ENCODE measurements at places on chromosomes 13 and 19.

- peaks cover 6% of the 10 kb centered on the region for H3K36me3 ChIP-seq
- DNase-seq = no peak
- H3K4me3 ChIP-seq = no peak overlapping the region
- peaks cover 19% of the 10 kb centered on the region for H3K4me1 ChIP-seq
- no peak overlapping the region for H3K27ac ChIP-seq
These were observed 12.7 kb downstream of the SGTA start for GRCh38 chr19:2770055-2771013.

GRCh38 chr19:18699403-18700054 lies 16.0 kb downstream of the CRTC1 start:
- H3K4me1 ChIP-seq = peaks cover 25% of the 10 kb centered on the region
- DNase-seq = no peak
- no peaks in the 10 kb centered on the region for H3K36me3 ChIP-seq

DNA sequence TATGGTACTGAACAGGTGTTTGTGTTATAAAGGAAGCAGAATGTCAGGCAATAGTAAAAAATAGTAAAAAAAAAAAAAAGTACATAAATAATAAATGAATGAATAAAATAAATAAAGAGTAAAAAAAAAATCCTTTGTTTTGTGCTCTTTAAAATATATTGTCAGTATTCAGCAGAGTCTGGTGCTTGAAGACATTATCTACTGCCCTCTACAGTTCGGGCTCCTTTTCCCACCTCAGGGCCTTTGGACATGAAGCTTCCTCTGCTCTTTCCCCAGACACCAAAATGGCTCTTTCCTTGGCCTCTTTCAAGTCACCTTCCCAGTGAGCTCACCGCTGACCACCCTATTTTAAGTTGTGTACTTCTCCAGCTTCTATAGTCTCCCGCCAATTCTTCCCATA lies 137.5 kb downstream of the TNFRSF19 start:
- no peaks in the 10 kb centered on the region for H3K36me3 ChIP-seq
- DNase-seq = no peak
- no peak overlapping the region for H3K4me3 ChIP-seq
- no peaks in the 10 kb centered on the region for H3K4me1 ChIP-seq
- no peak overlapping the region for H3K27ac ChIP-seq

DNA sequence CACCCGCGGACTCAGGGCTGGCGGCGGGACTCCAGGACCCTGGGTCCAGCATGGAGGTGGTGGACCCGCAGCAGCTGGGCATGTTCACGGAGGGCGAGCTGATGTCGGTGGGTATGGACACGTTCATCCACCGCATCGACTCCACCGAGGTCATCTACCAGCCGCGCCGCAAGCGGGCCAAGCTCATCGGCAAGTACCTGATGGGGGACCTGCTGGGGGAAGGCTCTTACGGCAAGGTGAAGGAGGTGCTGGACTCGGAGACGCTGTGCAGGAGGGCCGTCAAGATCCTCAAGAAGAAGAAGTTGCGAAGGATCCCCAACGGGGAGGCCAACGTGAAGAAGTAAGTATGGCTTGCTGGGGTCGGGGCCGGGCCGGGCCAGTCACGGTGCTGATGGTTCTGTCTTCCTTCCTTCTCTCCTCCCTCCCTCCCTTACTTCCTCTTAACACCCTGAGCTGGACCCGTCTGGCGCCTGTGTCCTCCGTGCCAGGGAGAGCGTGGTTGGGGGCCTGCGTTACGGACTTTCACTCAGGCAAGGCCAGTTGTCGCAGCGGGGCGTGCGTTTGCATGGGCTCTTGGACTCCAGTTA lies 1.4 kb downstream of the STK11 start:
- peak overlapping the region; percentile 93 for H3K27ac ChIP-seq
- peaks cover 28% of the 10 kb centered on the region for H3K36me3 ChIP-seq
- peak; percentile 57 for DNase-seq
- peak overlapping the region; percentile 97 for H3K4me3 ChIP-seq
- no peaks in the 10 kb centered on the region for H3K27me3 ChIP-seq

DNA sequence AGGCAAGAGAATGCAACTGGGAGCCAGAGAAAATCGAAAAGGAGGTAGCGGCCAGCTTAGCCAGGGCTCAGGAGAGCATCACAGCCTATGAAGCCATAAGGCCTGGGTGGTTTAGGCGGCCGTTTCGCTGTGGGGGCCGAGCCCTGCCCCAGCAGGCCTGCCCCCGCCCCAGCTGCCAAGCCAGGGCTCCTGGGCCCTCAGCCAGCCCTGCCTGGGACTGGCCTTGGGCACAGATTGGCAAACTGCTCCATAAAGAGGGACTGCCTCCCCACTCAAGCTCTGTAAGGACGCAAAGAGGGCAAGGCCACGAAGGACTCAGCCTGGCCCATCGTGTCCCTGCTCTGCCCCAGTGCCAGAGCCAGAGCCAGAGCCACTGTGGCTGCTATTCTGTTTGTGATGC lies 10.2 kb downstream of the ZNF653 start:
- no peaks in the 10 kb centered on the region for H3K27me3 ChIP-seq
- H3K4me3 ChIP-seq = no peak overlapping the region
- H3K36me3 ChIP-seq = peaks cover 12% of the 10 kb centered on the region
- no peak overlapping the region for H3K27ac ChIP-seq
- H3K4me1 ChIP-seq = peaks cover 4% of the 10 kb centered on the region

GRCh38 chr19:58575183-58576041 lies 2.3 kb upstream of the MZF1 start:
- H3K4me3 ChIP-seq = peak overlapping the region; percentile 86
- H3K4me1 ChIP-seq = peaks cover 40% of the 10 kb centered on the region
- peaks cover 13% of the 10 kb centered on the region for H3K36me3 ChIP-seq
- peak overlapping the region; percentile 90 for H3K27ac ChIP-seq
- no peaks in the 10 kb centered on the region for H3K27me3 ChIP-seq

GRCh38 chr13:50672025-50672424 lies 171.5 kb downstream of the DLEU7 start:
- H3K4me3 ChIP-seq = no peak overlapping the region
- DNase-seq = no peak
- peaks cover 5% of the 10 kb centered on the region for H3K4me1 ChIP-seq
- no peaks in the 10 kb centered on the region for H3K36me3 ChIP-seq
- H3K27ac ChIP-seq = no peak overlapping the region
- H3K27me3 ChIP-seq = peaks cover 2% of the 10 kb centered on the region

- H3K4me3 ChIP-seq = no peak overlapping the region
- H3K4me1 ChIP-seq = no peaks in the 10 kb centered on the region
- no peak overlapping the region for H3K27ac ChIP-seq
- H3K36me3 ChIP-seq = peaks cover 4% of the 10 kb centered on the region
- H3K27me3 ChIP-seq = no peaks in the 10 kb centered on the region
- no peak for DNase-seq
These were observed 11.2 kb downstream of the FEM1A start for GRCh38 chr19:4802711-4803110.

DNA sequence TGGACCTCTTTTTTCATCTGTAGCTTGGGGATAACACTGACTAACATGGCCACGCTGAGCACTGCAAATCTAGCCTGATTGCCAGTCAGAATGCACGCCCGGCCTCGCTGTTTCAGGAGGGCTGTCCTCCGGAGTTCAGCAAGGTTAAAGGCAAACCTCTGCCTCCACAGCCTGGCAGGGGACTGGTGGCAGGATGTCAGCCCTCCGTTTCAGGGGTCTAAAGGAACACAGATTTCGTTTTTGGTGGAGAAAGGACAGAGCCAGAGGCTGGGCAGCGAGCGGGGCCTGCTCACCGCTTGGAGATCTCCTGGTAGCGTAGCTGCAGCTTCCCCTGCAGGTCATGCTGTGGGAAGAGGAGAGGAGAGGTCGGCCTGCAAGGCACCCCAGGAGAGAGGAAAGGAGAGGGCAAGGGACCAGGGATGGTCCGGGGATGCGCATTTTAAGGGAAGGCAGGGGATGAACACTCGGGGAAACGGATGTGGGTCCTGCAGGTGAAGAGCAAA lies 560 bp downstream of the NDUFA7 start:
- no peaks in the 10 kb centered on the region for H3K27me3 ChIP-seq
- peak; percentile 50 for DNase-seq
- H3K4me1 ChIP-seq = peaks cover 47% of the 10 kb centered on the region
- H3K4me3 ChIP-seq = peak overlapping the region; percentile 100
- peaks cover 41% of the 10 kb centered on the region for H3K36me3 ChIP-seq

GRCh38 chr13:76035711-76036110 lies 399.6 kb downstream of the LMO7 start:
- H3K4me1 ChIP-seq = no peaks in the 10 kb centered on the region
- no peaks in the 10 kb centered on the region for H3K27me3 ChIP-seq
- no peak for DNase-seq
- H3K36me3 ChIP-seq = no peaks in the 10 kb centered on the region
- no peak overlapping the region for H3K4me3 ChIP-seq
- no peak overlapping the region for H3K27ac ChIP-seq

- peak; percentile 97 for DNase-seq
- peaks cover 15% of the 10 kb centered on the region for H3K36me3 ChIP-seq
- H3K27me3 ChIP-seq = no peaks in the 10 kb centered on the region
- peaks cover 46% of the 10 kb centered on the region for H3K4me1 ChIP-seq
- H3K27ac ChIP-seq = peak within 1 kb of the TSS; percentile 97
- H3K4me3 ChIP-seq = peak within 1 kb of the TSS; percentile 92
These were observed at the start of gene JUNB for GRCh38 chr19:12791345-12792050. Gene JUNB, plus strand, starts transcription at chr19:12791486. Its CDS starts 286 bp downstream, at chr19:12791772.

GRCh38 chr13:70795484-70795883 lies 687.2 kb upstream of the KLHL1 start:
- no peaks in the 10 kb centered on the region for H3K27me3 ChIP-seq
- H3K36me3 ChIP-seq = no peaks in the 10 kb centered on the region
- H3K27ac ChIP-seq = no peak overlapping the region

GRCh38 chr13:20043207-20043925 lies 84.8 kb downstream of the ZMYM2 start:
- H3K4me3 ChIP-seq = no peak overlapping the region
- no peaks in the 10 kb centered on the region for H3K27me3 ChIP-seq
- peaks cover 7% of the 10 kb centered on the region for H3K4me1 ChIP-seq
- H3K27ac ChIP-seq = no peak overlapping the region

DNA sequence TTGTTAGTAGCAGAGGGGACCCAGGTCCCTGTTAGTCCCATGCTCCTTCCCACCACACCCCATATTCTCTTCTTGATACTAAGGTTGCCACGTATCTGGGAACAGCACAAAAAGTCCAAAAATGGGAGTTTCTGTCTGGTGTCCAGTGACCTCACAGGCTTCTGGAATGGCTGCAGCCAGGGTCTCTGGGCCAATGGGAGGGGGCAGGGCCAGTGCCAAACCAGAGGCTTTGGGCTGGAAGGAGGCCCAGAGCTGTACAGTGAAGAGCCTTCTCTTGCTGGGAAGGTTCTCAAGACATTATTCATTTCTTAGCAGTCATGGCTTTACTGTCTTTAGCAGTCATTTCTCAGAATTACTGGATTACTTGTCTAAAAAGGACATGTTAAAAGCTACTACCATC lies 119.2 kb downstream of the FRY start:
- no peaks in the 10 kb centered on the region for H3K4me1 ChIP-seq
- H3K27me3 ChIP-seq = peaks cover 2% of the 10 kb centered on the region
- no peak overlapping the region for H3K4me3 ChIP-seq
- no peak overlapping the region for H3K27ac ChIP-seq
- no peaks in the 10 kb centered on the region for H3K36me3 ChIP-seq
- no peak for DNase-seq

DNA sequence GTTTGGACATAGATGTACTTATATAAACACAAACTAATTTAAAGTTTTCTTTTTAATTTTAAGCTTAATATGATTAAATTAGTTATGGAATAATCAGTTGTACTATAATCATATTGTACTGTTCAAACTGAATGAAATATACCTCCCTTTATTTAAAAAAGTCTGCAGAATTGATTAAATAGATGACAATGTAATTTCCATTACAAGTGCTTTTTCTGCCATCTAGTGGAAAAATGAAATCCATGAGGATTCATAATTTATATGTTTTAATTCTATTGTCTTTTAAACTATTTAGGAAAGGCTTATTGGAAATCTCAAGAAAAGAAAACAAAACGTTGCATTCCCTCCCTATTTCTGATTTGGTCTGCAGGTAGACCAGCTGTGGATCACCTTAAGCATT lies 30.9 kb downstream of the MZT1 start:
- H3K27ac ChIP-seq = no peak overlapping the region
- H3K4me1 ChIP-seq = no peaks in the 10 kb centered on the region
- no peaks in the 10 kb centered on the region for H3K27me3 ChIP-seq
- no peak for DNase-seq

- DNase-seq = no peak
- H3K4me3 ChIP-seq = no peak overlapping the region
- no peaks in the 10 kb centered on the region for H3K27me3 ChIP-seq
- peaks cover 11% of the 10 kb centered on the region for H3K36me3 ChIP-seq
These were observed 111.1 kb downstream of the AKAP11 start for GRCh38 chr13:42383025-42383424.

DNA sequence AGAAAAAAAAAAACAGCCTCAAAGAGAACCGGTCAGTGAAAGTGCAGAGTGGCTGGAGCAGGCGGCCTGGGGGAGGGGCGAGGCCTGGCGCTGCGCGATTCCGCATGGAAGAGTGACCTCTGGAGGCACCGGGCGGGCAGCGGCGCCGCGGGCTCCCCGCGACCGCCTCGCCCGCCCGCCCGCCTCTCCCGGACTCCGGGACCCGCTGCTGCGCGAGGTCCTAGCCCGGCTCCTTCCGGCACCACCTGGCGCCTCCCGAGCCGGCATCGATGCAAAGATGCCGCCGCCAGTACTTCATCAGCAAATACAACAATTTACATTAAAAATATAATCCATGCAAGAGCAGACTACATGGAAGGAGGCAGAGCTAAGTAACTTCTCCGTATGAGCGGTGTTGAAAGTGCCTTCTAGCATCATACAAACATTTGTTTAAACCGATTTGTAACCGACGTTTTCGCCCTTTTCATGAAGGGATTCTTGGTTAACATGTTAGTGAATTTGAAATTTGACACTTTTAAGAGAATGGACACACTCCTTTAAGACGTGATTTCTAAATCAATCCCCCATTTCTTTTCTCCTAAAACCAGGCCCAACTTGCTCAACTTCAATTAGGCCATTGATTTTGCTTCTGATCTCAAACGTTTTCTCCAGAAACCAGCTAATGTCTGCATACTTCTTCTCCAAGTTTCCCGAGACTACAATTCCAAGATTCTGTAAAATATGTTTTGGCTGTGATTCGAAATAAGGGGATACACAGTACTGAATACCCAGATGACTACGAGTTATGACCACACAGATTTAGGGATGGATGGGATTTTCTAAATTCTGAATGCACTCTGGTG lies 2.1 kb downstream of the EFNB2 start:
- peaks cover 44% of the 10 kb centered on the region for H3K27me3 ChIP-seq
- peak overlapping the region; percentile 1 for H3K4me3 ChIP-seq
- no peaks in the 10 kb centered on the region for H3K36me3 ChIP-seq
- peak; percentile 24 for DNase-seq

DNA sequence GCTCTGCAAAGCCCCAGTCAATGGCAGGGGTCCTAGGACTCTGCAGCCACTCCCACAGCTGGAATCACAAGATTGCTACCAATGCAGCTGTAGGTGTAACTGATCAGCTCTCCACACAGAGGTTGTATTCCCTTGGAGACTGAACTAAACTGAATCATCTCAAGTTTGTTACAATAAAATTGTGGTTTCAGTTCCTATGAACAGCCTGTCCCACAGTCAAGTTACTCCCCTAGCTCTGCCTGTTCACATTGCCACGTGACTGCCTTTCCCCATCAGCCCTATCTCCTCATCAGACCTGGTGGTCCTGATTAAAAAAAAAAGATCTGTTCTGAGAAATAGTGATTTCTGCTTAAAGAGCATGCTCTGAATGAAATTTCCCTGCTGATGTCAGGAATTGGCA lies 287.9 kb upstream of the NBEA start:
- no peaks in the 10 kb centered on the region for H3K27me3 ChIP-seq
- no peak overlapping the region for H3K27ac ChIP-seq
- no peaks in the 10 kb centered on the region for H3K36me3 ChIP-seq
- DNase-seq = no peak

- H3K4me3 ChIP-seq = no peak overlapping the region
- H3K27me3 ChIP-seq = no peaks in the 10 kb centered on the region
- peaks cover 11% of the 10 kb centered on the region for H3K36me3 ChIP-seq
- H3K4me1 ChIP-seq = no peaks in the 10 kb centered on the region
These were observed 11.2 kb downstream of the ARHGAP33 start for GRCh38 chr19:35786299-35787160.

GRCh38 chr19:51948975-51949374 lies 21.7 kb downstream of the ZNF613 start:
- H3K36me3 ChIP-seq = peaks cover 41% of the 10 kb centered on the region
- no peaks in the 10 kb centered on the region for H3K27me3 ChIP-seq
- H3K4me1 ChIP-seq = peaks cover 3% of the 10 kb centered on the region
- no peak overlapping the region for H3K4me3 ChIP-seq
